ENCODE measurements at places on chromosomes 3 and 15.

DNA sequence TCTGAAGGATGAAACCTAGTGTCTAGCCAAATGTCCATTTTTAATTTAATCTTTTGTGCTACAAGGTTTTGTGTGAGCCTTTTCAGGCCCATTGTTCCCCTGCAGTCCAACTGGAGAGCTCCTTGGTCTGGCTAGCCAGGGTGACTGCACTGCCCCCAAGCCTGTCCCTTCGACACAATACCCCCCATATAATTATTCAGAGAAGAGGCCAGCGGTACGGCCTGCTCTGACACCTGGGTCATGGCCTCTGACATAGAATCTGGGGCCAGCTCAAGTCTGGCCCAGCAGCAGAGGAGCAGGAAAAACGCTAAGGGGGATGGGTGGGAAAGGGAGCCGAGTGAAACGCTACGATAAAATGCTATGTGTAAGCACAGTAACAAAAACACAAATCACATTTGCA is 64.2 kb upstream of the PYGO1 start:
- DNase-seq = no peak

DNA sequence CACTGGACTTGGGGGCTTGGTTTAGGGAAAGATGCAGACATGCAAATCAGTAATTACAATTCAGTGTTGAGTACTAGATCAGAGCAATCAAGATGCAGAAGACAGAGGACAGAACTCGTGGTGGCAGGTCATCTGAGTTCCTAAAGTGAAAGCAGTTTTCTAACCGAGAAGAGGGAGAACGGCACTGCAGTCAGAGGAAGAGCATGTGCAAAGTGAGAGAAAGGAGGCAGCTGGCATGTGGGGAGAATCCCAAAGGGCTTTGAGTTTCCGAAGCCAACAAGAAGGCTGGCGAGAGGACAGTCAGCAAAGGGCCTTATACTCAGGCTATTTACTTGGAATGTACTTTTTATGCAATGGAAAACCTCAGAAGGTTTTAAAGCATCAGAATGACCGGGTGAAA is 87.0 kb downstream of the ANP32A start:
- no peak for DNase-seq

DNA sequence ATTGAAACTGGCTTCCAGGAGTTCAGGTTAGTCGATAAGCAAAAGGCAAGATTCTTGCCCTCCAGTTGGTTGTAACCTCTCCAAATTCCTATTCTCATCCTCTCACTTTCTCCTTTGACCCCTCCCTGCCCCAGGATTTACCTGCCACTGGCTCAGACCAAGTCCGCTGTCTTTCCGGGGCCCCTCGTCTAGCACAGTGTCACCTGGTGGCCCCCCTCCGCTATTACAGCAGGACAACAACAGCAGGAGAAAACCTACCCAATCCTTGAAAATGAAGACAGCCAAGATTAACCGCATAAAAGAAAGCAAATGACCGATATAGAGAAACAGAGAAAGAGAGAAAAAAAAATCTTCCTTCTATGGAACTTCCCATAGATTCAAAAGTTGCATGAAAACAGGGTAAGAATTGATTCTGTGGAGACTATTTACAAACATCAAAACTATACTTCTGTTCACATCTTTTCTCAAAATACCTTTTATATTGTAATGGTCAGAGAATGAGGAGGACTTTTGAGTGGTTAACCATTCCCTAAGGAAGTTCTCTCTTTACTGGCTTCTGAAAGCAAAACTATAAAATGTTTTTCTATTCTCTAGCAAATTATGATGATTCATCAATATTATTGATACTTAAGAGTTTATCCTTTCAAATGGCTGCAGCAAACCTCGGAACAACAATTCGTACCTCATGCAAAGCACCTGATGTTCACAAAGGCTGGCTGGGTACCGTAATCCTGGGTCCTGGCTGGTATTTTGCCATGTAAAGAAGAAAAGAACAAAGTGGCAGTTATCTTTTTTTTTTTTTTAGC is 10.0 kb upstream of the ST8SIA2 start:
- DNase-seq = peak; percentile 46

- no peak for DNase-seq
Measured at GRCh38 chr3:71112576-71112975, 471.0 kb downstream of the FOXP1 start.

- DNase-seq = no peak
Measured at GRCh38 chr3:129016720-129017483, 15.8 kb downstream of the EFCC1 start.

- DNase-seq = peak; percentile 5
Measured at GRCh38 chr3:155745795-155746550, 1.1 kb upstream of the PLCH1 start.

- DNase-seq = no peak
Measured at GRCh38 chr3:33103480-33103879, 6.5 kb upstream of the GLB1 start.

DNA sequence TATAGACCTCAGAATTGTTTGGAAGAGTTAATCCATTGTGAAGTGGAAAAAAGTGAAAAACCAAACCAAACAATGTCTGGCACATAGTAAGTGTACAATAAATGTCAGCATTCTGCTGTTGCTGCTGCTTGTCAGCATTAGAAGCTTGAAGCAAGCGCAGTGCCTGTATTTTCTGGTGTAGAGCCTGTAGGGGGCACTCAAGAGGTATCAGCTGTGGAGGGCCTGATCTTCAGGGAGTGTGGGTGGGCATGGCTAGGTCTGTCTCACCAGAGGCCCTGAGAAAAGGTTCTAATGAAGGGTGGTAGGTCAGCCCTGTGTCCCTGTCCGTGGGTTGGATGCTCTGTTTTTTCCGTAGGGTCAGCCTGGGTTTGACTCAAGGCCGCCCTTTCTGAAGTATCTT is 3.6 kb downstream of the ADAMTSL3 start:
- DNase-seq = no peak

DNA sequence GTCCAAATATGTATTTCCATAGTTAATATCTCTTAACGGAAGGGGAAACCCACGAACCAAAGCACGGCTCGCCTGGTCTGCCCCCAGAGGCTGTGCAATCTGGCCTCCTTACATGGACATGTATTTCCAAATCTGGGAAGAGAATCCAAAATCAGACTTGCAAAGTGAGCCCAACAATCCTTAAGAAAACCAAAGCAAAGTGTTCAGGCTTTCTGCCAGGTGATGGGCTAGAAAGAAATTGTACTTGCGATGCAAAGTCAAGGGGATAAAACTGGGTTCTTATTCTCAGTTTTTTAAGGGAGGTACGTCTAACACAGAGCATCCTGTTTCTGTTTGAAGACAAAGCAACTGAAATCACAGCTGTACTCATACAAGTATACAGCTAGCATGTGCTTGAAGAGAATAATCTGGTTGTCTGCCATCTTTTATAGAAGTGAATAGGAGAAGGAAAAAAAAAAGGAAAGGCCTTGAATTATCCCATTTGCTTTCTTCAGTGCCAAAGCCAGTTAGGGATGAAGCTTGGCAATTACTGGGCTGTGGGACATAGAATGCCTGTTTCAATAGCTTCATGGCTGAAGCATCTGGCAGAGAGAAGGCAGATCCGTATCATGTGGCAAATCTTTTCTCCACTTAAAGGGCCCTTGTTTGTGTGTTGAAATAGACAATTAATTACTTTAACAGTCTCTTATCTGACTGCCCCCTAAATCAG is 48.4 kb downstream of the LRIG1 start:
- no peak for DNase-seq

- no peak for DNase-seq
Measured at GRCh38 chr15:79724312-79724711, 172.5 kb downstream of the MTHFS start.
